ENCODE measurements at places on chromosomes 3 and 15.

DNA sequence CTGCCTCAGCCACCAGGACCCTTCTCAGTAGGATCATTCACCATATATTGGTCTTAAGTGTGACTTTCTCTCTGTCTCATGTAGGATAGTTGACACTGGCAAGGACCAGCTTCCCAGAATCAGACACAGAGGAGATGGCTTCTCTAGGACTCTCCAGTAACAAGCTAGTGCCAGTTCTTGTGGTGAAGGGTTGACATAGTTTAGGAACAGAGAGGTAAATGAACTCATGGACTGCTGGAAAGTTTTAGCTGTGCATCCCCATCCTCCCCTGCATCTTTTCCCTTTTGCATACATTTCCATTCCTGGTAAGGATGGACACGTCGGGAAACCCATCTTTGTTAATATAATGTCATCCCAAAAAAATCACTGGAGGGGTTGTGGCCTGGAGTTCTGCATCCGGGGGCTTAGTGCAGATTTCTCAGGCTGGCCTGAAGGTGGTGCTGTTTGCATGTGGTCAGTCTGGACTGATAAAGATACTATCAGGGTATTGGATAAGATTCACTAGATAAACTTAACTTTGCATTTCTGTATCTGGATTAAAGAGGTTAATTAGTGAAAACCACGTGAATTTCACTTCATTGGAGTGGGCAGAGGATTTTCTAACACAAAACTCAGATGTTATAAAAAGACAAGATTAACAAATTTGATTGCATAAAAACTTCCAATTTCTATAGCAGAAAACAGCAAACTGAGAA, 110.8 kb downstream of the TBC1D2B start:
- DNase-seq, result no peak

- DNase-seq, result no peak
These were observed 24.0 kb upstream of the C3orf70 start for GRCh38 chr3:185176750-185177359.

DNA sequence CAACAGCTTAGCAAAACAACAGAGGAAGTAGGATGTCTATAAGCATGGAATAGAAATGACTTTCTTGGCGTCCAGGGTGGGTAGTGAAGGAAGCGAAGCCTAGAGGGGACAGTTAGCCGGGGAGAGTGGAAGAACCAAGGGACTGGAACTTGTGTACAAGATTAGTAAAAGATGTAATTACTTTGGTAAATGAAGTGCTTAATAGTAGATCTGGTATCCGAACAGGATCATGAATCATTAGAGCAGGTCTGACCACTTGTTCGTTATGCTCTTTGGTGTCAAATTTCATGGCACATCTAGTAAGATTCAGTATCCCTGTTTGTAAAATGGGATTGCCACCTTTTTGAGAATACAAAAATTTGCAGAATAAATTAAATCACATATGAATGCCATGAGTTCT, 112.5 kb upstream of the MLF1 start:
- DNase-seq, result no peak

- DNase-seq, result no peak
These were observed 12.1 kb upstream of the CNBP start for GRCh38 chr3:129195731-129196256.

GRCh38 chr3:190088890-190089289, 31.8 kb downstream of the P3H2 start:
- DNase-seq, result no peak

GRCh38 chr15:70698836-70699390, 64.4 kb downstream of the UACA start:
- DNase-seq, result no peak

- DNase-seq, result no peak
These were observed 23.0 kb downstream of the MESD start for GRCh38 chr15:80966431-80967197.
